ENCODE measurements at places on chromosomes 3 and 15.

DNA sequence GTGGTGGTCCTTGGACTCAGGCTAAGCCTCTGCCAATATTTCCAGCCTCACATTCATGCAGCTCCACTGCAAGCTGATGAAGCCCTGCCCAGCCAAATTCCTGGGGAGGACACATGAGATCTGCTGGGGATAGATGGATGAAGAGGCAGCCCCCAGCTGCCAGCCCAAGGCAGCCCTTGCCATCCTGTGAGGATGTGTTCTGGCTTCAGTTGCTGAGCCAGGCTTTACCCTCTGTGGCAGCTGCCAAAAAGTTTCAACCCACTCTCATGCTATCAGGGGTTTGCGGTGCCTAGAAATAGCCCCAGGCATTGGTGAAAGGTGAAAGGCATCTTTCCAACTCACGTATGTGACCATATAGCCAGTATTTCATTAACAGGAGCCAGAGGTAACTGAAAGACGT is 37.6 kb downstream of the C2CD4A start:
- DNase-seq, result no peak

GRCh38 chr3:122668930-122669730 is 11.5 kb upstream of the PARP14 start:
- DNase-seq, result no peak

DNA sequence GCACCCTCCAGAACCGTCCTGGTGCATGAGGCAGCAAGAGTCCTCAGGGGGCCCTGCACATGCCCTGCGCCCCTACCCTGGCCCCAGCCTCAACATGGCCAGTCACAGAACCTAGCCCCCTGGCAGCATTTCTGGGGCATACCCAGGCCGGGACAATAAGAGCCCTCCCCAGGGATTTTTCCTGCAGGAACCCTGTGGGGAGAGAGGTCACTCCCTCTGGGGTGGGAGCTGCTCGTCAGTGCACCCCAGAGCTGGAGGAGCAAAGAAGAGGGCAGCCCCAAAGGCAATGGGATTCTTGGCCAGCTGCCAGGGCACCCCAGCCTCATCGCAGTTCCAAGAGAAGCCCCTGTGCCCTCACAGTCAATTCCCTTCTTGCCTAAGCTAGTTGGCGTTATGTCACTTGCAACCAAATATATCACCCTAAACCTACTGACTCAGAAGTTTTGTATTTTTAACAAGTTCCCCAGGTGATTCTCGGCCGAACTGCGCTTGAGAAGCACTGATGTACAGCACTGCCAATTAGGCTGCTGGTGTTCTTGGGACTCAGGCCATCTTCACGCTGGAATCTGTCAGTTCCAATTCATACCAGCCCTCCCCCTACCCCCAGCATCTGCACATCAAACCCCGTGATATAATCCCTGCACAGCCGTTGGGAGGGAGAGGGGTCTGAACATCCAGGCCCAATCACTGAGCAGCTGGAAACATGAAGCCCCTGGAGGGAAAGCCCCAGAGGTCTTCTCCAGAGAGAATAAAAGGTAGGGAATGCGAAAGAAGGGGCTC is 87.5 kb upstream of the PRR20G start:
- no peak for DNase-seq

- DNase-seq, result no peak
Measured at GRCh38 chr3:188617988-188618701, 464.2 kb downstream of the LPP start.

DNA sequence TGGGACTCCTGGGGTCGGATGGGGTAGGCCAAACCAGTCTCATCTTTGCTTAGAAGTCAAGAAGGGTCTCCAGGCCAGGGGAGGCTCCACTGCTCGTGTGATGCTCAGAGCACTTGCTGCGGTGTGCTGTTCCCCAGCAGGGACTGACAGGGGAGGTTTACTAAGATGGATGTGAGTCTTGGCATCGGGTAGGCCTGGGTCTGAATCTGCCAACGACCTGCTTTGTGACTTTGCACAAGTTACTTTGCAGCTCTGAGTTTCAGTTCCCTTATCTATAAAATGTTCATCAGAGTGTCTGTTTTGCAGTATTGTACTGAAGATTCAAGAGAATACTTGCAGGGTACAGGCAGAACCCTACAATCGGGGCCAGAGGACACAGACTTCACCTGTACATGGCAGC is 17.3 kb upstream of the CDCP1 start:
- no peak for DNase-seq

GRCh38 chr3:160103397-160103796 is 114.8 kb downstream of the IL12A start:
- no peak for DNase-seq

DNA sequence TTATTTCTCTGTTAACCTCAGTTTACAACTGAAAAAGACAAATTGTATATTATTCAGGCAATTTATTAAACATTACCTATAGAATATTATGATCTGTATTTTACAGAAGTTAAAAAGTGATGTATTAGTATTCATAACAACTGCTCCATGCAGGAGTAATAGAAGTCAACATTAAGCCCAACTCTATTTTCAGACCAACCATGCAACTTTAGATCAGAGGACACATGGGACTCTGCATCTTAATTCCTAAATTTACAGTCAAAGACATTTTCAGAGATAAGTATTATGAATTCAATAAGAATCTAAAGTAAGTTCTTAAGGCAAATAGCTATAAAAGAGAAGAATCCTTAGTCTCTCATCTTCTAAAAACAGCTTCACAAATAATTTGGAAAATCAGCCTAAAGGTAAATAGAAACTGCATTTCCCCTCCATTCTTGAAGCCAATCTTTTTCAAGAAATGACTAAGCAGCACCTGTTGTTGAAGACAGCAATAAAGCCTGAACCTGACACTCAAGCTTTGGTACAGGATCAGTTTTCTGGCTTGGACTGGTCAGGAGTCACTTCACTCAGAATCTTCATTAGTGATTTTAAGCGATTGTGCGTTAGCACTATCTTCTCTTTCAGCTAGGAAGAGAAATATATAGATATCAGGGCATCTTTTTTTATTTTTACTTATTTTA is 23.0 kb downstream of the OIP5 start:
- DNase-seq, result no peak

DNA sequence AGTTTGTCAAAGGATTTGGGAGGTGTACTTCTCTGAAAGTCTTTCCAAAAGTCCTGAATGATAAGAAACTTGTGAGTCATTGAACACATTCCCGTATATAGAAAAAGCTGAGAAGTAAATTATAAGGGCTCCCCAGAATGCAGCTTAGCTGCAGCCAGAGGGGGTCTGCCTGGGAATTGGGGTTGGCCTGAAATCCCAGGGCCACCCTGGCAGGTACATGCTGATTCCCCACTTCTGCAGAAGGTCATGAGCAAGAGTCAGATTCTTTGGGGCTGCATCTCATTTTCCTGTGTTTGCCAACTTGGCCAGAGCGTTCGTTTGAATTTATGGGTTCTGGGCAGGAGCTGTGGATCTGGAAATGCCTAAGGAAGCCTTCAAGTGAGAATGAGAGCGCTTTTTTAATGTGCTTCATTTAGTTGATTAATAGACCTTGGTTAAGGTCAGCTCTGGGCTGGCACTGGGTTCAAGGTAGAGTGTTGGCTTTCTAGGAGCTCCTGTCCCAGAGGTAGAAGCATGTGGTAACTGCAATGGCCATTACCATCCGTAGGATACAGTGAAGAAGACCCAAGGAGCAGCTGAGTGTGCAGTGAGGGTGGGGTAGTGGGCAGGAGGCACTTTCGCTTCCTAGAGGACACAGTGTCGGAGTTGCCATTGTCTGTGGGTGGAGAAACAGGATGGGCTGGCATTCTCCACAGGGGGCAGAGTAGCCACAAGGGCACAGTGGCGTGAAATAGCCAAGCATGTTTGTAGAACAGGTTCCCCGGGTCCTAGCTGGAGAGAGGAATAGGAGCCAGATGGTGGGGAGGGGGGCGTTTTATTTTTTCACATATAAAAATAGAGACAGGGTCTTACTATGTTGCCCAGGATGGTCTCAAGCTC is 3.2 kb downstream of the SLC6A6 start:
- no peak for DNase-seq

DNA sequence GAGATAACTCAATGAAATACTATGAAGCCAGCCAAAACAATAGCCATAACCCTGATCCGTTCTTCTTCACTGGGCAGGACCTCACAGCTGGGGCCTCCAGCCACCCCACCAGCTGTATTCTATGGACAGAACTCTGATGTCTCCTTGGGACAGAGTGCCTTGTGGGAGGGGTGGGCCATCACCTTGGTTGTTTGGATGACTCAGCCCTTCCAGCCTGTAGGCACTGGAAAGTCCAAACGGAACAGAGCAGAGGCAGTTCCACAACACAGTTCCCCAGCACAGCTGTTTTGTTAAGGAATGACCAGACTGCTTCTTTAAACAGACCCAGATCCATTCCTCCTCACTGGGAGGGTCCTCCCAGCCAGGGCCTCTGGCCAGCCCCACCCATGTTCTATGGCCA is 31.9 kb upstream of the ZBED2 start:
- DNase-seq, result no peak

DNA sequence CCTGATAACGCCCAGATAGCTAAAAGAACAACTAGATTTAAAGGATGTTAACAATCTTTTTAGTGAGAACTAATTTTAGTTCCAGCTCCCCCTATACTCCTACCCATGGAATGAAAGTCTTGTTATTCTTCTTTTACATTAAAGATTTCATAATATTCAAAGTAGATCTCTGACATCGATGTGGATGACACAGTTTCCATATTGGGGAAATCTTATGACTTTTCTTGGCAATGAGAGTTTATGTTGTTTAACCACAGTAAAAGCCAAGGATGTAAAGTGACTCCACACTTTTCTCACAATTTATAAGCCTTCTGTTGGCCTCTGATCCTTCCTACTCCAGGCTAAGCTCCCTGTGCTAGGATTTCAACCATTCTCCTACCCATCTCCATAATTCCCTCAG is 332.6 kb upstream of the KCNMB2 start:
- DNase-seq, result no peak

DNA sequence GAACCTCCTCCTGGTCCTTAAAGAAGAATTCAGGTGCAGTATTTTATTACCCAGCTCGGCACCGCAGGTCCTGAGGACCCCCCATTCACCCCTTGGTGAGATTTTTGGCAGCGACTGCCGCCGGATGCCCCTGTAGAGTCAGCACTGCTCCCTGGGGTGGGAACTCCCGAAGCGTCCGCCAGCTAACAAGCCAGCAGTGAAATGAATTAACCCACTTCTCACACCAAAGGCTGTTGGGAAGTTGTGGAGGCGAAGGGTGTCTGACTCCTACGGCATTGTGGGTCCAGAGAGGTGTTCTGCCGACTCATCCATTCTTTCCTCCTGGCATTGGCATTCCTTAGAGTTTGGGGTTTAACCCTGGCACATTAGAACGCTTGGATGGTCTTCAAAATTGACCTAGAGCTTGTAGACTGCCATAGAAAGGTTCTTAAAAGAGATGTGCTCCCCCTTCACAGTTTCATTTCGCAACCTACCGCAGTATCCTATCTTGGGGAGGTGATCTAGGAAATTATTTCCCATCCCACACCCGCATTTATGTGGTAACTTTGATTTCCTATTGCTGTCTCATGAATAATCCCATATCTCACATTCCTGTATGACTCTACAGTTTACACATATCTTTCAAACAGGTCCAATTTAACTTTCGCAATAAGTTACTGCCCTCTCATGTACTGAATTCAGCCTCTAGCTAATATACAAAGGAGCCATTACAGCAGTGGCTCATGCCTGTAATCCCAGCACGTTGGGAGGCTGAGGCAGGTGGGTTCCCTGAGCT is 879 bp upstream of the EIF5A2 start:
- no peak for DNase-seq

GRCh38 chr3:65953881-65954733 is 84.6 kb downstream of the MAGI1 start:
- no peak for DNase-seq

GRCh38 chr3:115916866-115917265 is 293.6 kb downstream of the GAP43 start:
- DNase-seq, result no peak

DNA sequence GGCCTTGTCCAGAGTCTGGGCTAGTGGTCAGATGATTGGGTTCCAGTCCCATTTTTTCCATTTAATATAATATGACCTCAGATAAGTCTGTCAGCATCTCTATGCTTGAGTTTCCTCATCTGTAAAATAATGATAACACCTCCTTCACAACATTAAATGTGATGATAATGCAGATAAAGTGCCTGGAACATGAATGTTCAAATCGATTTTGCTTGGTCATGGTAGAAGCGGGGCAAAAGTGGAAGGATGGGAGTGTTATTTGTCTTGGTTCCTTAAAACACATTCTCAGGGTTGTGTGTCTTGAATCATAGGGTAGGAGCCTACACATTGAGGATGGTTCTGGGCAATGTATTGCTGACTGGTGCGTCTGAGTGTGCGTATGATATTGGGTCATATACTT is 16.9 kb downstream of the ARIH2 start:
- DNase-seq, result no peak

DNA sequence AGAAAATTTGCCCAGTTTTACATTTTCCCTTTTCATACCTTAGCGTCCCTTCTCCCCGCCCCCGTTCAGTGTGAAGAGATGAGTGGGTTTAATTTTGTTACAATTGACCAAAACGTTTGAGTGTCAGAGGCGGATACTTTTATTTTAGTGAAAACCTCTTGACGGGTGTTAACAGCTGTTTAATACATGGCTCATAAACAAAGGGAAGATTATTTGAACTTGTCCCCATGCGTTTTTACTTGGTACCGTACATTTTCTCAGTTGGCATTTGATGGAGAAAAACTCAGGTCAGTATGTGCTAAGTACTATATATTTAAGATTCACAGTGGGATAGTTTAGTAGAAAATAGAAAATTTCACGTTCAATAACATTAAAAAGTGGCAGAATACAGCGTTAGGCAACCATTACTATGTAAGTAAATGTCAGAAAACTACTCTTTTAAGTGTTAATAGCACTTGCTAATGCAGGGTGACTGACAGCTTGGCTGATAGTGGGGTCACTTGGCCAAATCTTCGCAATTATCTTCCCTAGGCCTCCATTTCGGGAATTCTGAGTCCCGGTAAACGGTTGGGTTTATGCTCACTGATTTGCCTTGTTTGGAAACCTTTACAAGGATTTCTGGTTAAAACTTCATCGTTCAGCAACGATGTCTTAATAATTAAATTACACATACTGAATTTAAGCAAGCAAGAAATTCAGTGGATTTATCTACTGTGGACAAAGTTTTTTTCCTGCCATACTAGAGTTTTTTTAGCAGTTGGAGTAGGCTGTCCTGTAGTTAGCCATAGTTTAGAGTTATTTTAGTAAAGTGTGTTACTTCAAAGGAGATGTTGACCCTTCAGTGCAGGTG is 4.8 kb downstream of the CHD2 start:
- DNase-seq, result no peak

GRCh38 chr3:50665081-50665840 is 9.5 kb upstream of the DOCK3 start:
- no peak for DNase-seq

DNA sequence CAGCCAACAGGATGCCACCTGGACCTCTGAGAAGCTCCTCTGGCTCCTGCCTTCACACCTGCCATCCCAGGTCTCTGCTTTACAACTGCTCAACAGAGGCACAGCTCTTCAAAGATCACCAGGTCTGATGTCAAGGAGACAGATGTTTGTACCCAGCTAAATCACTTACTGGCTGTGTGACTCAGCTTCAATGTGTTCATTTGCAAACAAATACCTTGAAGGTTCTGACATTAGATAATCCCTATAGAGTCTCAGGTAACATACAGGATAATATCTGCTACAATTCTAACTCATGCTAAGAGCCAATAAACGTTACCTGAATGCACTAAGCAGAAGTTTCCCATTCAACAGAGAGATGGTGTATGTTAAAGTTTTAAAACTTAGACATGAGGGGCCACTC is 163.4 kb upstream of the IGF1R start:
- DNase-seq, result no peak
